IPS DF 19.7 (cell line): ENCODE measurements at places on chromosomes 16 and 17.

DNA sequence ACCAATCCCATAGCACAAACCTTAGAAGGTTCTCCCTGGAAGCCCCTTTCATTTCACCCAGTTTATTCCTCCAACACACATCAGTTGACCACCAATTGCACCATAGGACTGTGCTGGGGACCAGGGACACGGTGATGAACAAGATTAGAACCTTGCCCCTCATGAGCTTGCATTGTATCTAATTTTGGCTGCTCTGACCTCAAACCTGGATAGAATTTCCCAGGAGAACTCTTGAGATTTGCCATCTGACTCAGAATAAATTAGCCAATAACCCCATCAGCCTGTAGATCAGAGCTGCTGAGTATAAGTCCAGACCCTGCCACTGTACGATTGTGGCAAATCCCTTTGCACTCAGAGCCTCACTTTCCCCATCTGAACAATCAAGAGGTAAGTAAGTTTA, 52.1 kb downstream of the CDH11 start:
- no peak for DNase-seq

DNA sequence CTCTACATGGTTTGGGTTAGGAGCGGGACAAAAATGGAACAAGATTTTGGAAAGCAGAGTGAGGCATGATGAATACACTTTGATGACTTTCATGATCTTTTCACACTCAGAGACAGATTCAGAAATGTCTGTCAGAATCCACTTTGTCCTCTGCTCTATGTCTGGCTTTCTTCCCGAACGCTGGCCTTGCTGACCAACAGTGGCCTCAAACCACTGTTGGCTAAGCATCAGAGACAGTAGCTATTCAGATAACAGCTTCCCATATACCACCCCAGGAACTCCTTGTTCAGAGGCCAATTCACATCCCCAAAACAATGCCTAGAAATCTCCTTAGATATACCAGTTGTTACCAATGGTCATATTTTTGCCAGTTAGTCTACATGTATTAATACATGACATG, 40.9 kb downstream of the FBXL20 start:
- DNase-seq: no peak

DNA sequence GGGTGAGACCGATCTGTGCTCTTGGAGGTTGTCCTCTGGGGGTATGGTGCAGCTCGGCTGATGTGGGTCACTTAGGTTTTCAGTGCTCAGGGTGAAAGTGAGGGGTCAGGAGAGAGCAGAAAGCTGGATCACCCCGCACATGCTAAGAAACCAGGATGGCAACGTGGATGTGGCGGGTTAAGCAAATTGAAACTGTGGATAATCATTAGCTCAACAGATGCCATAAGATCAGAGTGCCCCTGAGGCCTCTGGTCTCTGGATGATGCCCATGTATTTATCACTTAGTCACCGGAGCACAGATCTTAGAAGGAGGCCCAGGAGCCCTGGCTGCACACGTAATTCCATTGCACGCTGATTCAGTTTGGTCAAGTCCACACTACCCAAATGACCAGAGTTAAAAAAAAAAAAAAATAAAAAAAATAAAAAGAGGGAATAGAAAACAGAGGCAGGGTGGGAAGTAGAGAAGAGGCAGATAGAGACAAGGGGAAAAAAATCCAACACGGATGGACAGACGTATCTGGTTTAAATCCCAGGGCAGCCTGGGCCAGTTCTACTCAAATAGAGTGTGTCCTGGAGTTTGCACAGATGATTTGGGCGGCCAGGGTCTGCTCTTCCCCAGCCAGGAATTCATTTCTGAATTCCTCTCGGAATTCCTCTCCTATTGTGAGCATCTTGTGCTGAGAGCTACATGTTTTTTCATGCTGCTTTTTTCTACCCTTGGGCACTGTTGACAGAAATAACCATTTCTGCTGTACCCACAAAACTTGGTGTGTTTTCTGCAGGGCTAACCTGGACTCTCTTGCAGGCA, 378.3 kb downstream of the CPPED1 start:
- DNase-seq: no peak

GRCh38 chr17:67544364-67544955, 167.4 kb downstream of the PITPNC1 start:
- no peak for DNase-seq

GRCh38 chr16:82748026-82748425, 121.3 kb downstream of the CDH13 start:
- no peak for DNase-seq

DNA sequence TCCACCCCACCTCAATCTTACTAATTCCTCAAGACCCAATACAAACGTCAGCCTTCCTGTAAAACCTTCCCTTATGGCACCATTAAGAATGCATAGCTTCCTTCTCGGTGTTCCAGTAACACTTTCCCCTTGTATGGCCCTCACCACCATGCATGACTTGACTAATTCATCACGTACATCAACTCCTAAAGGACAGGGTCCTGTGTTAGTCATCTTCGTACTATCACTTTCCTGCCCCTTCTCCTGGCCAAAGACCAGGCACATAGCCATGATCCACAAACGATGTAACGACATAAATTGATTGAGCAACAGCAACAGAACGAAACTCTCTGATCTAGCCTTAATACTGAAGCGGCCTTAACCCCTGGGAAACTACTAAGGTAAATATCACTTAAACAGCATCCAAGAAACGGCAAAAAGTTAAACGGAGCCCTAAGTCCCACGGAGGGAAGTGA, 612 bp downstream of the PSMD12 start:
- no peak for DNase-seq

- no peak for DNase-seq
Measured at GRCh38 chr17:81870131-81870980, 781 bp downstream of the ARHGDIA start.

GRCh38 chr17:737561-738113, 5.2 kb downstream of the TLCD3A start:
- no peak for DNase-seq

DNA sequence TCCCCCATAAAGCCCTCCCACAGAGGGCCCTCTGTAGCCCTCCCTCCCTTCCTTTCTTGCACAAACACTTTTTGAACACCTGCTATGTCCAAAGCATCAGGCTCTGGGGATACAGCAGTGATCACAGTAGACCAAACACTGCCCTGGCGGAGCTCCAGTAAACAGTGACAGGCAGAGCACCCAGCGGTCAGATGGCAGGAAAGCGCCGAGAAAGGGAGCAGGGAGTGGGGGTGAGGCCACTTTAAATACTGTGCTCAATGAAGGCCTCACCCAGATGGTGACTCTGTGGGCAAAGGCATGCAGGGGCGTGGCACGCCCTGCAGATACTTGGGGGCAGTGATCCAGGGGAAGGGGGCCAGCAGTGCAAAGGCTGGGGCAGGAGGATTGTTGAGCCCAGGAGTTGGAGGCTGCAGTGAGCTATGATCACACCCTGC, 7.6 kb downstream of the PRR29 start:
- no peak for DNase-seq

GRCh38 chr16:26263406-26263805, 571.6 kb downstream of the HS3ST4 start:
- DNase-seq: no peak

GRCh38 chr17:4536742-4537411, 18.3 kb downstream of the MYBBP1A start:
- no peak for DNase-seq

DNA sequence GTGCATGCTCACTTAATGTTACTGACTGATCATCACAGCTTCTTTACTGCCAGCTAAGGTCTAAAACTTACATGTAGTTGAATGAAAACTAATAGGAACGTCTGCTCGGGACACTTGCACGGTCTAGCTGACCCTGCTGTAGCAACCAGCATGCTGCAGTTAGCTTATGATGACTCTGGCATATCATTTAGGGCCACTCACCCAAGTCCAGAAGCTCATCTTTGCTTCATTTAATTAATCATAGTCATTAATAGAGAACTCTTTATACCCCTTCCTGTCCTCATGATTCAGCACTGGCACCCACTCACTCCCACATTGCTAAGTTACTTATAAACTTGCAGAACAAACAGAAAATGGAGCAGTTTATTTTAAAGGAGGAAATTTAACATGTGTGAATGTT, 136.3 kb downstream of the NLK start:
- no peak for DNase-seq

- DNase-seq: peak; percentile 86
Measured at GRCh38 chr17:8384801-8385378, 1.9 kb upstream of the RPL26 start.

GRCh38 chr16:89693931-89694783, 7.3 kb downstream of the SPATA2L start:
- no peak for DNase-seq

GRCh38 chr17:11308531-11308930, 67.5 kb downstream of the SHISA6 start:
- DNase-seq: no peak

GRCh38 chr16:5885521-5885920, 787.9 kb upstream of the EEF2KMT start:
- no peak for DNase-seq

- no peak for DNase-seq
Measured at GRCh38 chr17:82121660-82122629, 23.9 kb upstream of the FASN start.

GRCh38 chr16:72590151-72590937, 418.4 kb upstream of the PMFBP1 start:
- no peak for DNase-seq

- no peak for DNase-seq
Measured at GRCh38 chr17:30225919-30226553, 9.5 kb downstream of the SLC6A4 start.

DNA sequence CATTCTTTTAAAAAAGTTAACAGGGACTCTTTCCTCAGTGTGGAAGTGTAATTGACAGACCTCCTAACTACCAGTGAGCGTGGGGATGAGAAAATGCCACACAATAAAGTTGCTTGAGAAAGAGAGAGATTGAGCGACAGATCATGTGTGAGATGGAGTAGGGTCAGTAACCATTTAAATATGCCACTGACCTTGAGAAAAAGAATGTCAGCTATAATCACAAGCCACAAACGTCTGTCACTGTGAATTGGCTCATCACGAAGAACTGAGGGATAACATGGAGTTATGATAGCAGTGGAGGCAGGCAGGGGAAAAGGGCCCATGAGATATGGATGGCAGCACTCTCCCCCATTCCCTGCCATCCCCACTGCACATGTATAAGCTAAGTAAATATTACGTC, 253.9 kb downstream of the SLC39A11 start:
- no peak for DNase-seq

DNA sequence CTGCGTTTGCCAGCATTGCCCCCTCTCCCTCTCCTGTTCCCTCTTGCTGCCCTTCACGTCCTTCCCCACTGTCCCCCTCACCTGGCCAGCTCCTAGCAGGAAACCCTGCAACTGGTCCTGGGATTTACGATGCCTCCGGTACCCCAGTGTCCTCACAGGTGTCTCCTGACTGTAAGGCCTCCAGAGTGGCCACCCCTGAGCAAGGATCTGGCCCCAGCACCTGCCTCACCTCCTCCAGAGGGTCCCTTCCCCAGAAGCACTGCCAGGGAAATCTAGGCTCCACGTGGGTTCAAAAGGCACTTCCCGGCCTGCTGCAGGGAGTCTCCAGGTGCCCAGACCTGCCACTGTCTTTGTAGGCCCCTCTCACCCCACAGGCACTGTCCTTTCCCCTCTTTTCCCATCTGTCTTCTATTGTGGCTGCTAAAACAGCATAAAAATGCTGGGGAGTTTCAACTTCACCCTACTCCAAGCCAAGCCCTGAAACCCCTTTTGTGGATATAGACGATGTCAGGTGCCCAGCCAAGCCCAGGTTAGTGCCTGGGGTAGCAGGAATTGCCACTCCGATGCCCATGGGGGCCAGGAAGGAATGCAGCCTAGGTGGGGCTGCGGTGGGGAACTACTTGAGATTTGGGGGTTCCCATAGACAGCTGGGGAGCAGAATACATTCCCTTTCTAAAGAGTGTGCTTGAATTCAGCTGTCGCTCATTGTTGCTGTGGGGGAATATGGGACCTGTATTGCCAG, 25.7 kb downstream of the RAB11FIP4 start:
- no peak for DNase-seq

DNA sequence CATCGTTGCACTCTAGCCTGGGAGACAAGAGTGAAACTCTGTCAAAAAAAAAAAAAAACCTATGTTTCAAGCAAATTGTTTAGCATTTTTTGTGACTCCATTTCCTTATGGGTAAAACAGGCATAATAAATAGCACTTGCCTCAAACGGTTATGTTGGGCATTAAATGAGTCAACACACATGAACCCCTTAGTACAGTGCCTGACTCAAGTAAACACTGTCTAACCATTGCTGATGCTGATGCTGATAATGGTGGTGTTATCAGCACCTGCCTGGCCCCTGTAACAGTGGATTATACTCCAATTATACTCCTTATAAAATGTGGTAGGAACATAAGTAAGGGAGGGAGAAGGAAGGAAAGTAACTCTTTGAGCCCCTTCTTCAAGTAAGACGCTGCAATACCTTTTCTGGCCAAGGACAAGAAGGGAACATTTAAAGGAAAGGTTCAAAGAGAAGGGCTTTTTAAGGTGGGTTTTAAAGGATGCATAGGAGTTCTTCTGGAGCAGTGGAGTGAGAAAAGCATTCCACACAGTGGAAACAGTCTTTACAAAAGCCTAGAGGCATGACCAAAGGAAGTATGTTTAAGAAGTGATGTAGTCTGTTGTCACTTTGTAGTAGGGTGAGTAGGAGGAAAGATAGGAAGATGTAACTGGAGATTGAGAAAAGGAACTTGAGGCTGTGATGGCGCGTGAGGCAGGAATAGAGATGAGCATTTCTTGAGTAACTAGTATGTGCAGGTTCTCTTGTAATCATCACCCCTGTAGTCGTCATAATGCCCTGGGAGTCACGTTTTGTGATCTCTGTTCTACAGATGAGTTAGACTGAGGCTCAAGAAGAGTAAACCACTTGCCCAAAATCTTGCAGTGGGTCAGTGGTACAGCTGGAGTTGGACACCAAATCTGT, 4.3 kb downstream of the SCNN1B start:
- DNase-seq: no peak
